ENCODE measurements at places on chromosomes 2 and 18.
A peak's percentile ranks its signal among the peaks of the same experiment; 100 is the strongest.

- no peak for DNase-seq
These were observed 320.5 kb upstream of the NCKAP5 start for GRCh38 chr2:133888621-133889219.

DNA sequence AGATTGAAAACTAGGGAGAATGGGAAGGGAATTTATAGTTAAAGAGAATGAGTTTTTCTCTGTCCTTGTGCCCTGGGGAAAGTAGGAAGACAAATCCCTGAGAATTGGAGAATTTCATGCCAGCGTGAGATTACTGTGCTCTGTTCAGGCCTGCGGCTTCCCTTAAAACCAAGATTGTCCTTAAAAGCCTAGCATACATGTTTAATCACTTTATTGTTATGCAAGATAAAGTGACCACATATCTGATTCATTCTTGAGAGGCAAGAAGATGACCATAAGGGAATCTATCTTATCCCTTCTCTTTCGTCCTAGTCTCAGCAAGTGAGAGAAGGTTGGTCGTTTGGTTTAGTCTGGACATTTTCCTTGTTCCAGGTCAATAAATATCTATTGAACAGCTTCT lies 75.9 kb downstream of the ADCYAP1 start:
- DNase-seq: no peak

- no peak for DNase-seq
These were observed 130.2 kb downstream of the CD226 start for GRCh38 chr18:69817335-69817940.

DNA sequence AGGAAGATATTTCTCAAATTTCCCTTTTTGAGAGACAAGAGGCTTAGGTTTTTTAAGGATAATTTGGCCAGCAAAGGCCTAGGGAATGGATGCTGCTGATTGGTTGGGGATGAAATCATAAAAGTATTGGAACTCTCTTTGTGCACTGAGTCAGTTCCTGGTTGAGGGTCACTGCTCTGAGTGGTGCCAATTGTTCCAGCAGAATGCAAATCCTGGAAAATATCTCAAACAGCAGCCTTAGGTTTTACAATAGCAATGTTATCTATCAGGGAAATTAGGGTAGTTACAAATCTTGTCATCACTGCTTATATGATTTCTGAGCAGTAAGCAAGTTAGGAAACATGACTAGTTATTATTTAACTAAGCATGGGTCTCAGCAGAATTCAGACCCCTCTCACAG lies 96.2 kb downstream of the RAD51AP2 start:
- DNase-seq: no peak

DNA sequence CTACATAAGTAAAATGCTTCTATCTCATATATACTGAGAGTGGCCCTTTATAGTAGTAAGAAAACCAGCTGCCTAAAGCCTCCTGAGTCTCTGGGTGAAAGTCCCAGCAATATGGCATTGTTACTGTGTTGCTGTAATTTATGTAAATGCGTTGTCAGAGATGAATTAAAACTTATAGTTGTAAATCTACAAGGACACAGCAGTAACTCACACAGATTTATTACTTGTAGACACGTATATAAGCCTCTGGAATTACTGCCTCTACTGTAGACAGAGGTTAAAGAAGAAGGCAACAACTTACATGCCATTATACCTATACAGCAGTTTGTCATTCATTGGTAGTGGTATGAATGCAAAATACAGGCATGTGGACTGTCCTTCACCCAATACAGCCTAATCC lies 169.1 kb upstream of the BOD1L2 start:
- DNase-seq: no peak

DNA sequence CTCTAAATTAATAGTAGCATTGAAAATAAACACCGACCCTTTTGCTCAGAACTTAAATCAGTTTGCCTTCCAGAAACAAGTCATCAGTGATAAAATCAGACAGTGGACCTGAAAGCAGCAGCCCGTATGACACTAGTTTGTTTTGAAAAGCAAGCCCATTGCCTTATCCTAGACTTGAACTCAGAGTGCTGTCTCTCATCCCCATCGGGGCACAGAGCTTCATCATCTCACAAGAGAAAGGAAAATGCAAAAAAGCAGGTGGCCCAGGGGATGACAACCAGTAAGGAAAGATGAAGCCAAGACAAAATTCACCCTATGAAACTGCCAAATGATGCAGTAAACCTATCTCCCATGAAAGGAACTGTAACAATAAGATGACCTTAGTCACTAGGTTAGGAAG lies 71.2 kb downstream of the CERKL start:
- DNase-seq: no peak

DNA sequence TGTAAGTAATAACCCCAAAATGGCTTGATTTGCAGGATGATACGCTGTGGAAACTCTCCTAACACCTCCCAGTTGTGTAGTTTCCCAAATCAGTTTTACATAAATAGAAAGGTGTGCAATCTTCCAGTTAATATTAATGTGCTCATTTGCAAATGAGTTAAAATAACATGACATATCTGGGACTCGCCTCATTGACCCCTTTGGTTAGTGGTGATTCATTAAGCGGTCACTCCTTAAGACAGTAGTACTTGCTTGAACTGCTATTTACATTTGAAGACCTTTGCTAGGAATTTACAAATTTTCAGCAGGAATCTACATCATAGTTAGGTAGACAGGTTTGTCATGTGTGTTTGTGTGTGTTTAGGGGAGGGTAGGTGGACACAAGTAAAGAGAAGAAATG lies 1367.7 kb upstream of the CELF4 start:
- DNase-seq: no peak

DNA sequence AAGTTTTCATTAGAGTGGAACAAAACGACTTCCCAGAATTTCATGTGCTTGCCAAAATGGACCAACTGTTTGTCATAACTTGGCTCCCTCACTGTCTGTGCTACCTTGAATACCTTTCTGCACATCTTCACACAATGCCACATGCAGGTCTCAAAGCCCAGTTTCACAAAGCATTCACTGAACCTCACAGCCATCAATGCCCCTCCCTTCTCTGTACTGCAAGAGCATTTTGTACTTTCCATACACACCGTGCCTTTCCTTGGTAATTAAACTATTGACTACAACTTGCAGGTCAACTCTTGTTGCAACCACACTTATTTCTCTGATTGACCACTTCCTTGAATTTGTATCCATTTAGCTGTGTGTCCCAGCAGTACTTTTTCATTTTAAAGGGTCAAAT lies 50.5 kb downstream of the PAX3 start:
- no peak for DNase-seq

GRCh38 chr2:186977433-186978045 lies 128.6 kb upstream of the ZSWIM2 start:
- DNase-seq: no peak

- DNase-seq: no peak
These were observed 2.3 kb downstream of the C1QL2 start for GRCh38 chr2:119156105-119156890.

DNA sequence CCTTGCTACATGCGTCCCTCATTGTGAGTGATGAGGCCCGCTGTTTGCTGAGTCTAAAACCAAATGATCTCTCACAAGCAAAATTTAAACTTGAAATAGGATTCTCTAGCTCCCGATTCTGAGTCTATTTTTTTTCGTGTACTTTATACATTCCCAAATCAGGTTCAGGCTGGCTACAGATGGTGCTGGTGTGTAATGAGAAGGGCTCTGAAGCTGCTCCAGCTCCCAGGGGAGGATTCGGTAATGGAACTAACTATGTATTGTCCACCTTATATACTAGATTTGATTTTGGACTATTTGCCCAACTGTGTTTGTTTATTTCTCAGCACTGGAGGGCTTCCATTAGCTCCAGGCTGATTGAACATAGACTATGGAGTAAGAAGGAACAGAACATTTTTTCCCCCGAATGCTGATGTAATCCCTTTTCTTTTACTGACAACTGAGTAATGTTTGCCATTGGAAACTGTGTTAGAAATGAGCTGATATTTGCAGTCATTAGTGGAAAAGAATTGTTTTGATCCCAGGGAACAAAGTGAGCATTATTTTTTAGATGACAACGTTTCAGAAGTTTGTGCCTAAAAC lies 274.0 kb upstream of the FIGN start:
- no peak for DNase-seq

GRCh38 chr2:11535899-11536344 lies 2.1 kb downstream of the GREB1 start:
- DNase-seq: no peak

DNA sequence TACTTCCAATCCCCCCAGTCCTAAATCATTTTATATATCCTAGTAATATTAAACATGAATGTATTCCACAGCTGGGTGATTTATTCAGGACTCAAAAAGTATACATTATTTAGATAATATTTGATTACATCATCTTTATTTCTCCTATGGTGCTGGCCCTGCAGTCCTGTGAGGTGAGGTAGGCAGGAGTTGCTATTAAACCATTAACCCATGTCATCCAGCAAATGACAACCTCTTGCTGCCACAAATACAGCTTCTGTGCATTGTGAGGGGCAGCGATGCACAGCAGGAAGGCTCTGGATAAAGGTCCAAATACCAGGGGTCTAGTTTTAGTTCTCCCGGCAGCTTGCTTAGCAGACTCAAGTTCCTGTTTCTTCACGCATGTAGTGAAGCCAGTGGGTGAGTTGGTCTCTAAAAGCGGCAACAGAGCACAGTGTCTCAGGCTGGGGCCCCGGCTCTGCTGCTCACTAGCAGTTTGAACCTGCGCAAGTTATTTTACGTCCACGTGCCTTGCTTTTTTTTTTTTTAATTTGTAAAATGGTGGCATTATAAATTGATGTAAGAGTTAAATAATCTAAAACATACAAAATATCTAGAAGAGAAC lies 36.1 kb downstream of the INSIG2 start:
- DNase-seq: no peak

- DNase-seq: no peak
These were observed 275.9 kb downstream of the DCC start for GRCh38 chr18:52615943-52616342.

GRCh38 chr2:241271706-241272302 lies 43.7 kb downstream of the HDLBP start:
- DNase-seq: peak; percentile 93

GRCh38 chr2:45728458-45728942 lies 77.0 kb downstream of the PRKCE start:
- DNase-seq: no peak

DNA sequence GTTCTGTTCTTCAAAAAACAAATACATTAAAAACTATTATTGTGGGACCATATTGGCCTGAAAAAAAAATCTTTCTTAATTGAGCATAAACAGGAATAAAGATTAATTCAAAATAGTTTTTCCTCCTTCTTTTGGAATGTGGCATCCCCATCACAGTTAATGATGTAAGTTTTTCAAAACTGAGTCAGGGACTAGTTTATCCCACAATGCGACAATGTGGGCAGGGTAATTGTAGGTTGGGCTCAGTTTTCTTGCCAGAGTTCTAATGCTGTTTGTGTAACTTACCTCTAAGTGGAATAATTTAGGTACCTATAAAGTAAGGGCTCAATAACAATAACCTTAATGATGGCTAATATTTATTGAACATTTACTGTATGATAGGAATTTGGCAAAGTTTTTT lies 82.0 kb downstream of the PMS1 start:
- no peak for DNase-seq

GRCh38 chr18:59576541-59577385 lies 120.5 kb downstream of the CCBE1 start:
- no peak for DNase-seq

GRCh38 chr2:131365452-131365851 lies 1.5 kb upstream of the RAB6D start:
- no peak for DNase-seq

DNA sequence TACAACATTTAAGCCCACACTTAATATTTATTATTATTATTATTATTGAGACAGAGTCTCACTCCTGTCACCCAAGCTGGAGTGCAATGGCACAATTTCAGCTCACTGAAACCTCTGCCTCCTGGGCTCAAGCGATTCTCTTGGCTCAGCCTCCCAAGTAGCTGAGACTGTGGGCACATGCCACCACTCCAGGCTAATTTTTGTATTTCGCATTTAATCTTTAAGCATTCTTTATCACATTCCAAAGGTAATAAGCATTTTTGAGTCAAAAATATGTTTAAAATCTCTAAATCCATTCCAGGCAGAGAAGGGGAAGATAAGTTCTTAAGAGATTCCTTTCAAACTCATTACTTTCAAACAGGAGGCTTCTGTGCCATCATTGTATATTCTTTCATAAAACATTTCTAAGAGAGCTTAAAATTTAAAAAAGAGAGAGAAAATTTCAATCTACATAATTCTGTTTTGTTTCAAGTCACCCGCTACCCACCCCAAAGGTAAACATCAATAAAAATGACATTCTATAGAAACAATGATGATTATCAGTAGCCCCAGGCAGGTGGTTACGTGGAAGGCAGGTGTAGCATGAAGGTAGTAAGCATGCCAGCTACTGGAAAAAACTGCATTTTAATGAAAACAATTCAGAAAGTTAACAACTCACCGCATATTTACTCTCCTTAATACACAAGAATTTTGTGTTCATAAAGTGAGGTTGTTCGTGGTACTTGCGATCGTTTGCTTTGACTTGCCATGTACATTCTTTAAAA lies 84.4 kb upstream of the NARS1 start:
- no peak for DNase-seq

DNA sequence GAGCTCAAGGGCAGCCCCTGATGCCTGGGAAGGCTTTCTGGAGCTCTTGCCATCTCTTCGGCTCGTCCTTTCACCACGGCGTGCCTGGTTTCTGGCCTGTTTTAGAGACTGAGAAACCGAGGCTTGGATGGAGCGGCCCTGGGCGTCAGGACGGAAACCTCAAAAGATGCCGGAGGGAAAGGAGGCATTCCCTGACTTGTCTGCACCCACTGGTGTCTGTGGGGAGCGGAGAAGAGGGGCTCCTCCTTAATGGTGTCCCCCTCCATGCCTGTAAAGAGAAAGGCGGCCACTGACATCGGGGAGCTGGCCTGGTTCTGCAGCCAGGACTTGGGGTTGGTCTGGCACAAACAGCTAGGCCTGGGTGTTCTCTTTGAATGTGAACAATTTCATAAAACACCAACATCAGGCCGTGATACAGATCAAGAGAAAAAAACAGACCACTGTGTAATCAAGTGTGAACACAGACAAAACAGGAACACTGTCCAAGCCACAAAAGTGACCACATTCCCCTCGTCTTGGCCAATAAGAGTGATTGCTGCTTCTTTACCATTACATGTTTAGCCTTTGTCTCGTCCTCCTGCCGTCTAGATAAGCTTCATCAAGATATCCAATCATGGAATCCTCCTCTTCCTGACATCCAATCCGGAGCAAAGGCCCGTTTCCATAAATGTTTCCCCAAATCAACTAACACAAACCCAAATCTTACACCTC lies 633 bp upstream of the ILKAP start:
- DNase-seq: no peak

GRCh38 chr2:237182422-237183123 lies 96.9 kb downstream of the COPS8 start:
- DNase-seq: no peak
